ENCODE measurements at places on chromosomes 4 and X.

DNA sequence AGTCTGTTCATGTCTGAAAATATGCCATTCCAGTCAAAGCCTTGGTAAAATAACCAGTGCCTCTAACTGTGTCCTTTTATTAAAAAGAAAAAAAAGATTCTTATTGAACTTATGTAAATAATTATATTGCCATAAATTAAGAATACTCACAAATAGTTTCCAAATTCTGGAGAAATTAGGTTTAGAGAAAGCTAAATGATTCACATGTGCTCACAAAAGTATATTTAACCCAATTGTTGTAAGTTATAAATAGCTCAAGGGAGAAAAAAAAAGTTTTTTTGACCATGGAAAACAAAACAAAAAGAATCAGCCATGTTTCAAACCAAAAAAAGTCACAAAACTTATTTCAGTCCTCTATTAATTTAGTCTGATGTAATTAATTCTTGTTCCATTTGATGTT lies 25.3 kb upstream of the HERC6 start:
- no peak for DNase-seq

DNA sequence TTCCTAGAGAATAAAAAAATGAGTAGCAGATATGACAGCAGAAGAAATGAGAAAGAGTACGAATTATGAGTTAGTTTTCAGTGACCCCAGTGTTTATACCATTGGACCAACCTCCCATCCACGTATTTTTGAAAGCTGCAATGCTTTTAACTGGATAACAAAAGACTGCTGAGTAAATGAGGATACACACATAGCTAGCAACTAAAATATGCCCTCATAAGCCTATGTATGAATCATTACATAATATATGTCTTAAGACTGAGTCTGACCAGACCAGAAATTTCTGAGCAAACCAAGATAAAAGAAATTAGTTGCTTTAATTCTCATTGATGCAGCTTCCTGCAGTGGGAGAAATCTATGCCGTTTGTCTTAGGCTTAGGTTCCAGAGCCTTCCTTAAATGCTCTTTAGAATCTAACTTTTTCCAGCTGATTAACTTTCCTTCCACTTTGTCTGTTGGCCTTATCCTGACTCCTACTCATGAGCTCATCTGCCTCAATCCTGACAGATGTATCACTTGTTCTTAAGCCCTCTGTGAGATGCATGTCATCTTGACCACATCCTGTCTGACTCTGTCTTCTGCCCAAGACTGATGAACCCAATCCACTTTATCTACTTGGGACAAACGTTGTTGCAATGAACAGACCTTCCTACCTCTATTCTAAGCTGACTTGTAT lies 301.4 kb upstream of the AADAT start:
- no peak for DNase-seq

GRCh38 chr4:151750156-151750555 lies 10.7 kb downstream of the GATB start:
- no peak for DNase-seq

DNA sequence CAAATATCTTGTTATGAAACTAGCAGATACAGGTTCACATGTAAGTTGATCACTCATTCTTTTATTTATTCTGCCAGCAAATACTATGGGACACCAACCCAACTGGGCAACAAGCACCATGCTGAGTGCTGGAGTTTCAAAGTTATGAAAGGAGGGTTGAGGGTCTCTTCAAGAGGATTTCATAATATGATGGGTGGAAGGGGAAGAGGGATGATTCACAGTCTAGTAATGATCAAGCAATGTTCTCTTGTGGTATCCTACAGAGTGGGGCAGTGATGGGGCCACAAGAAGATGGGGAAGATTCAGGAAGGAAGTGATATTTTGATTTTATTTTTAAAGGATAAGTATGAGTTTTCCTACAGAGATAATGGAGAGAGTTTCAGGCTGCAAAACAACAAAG lies 46.2 kb upstream of the TXK start:
- DNase-seq, result no peak

DNA sequence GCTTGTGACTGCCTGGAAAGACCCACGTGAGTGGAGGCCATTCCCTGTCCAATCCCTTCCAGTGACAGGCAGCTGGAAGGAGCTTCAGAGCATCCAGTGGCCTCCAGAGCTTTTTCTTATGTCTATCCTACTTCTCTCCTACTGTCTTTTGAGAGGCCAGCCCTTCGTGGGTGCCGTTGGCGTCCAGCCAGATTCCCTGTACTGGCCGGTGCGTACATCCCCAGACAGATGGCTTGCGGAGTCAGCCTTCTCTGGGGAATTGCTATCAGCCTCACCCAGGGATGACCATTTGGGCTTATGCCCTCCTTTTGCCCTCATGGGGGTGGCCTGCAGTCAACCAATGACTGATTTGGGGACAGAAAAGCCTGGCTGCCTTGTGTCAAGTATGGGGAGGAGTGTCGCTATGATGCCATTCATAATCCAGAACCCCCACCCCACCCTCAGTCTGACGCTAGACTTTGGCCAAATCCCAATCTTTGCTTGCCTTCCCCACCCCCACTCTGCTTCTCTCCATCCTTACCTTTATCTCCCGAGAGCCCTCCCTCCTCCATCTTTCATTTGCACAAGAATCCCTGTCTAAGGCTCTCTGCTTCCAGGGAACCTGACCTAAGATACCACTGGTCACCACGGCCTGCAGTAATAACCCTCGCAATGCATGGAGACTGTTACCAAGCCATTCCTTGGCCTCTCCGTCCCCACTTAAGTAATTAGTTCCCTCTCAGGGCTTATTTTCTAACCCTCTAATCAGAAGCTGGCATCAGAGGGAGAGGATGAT lies 150.3 kb upstream of the BCOR start:
- DNase-seq, result no peak

DNA sequence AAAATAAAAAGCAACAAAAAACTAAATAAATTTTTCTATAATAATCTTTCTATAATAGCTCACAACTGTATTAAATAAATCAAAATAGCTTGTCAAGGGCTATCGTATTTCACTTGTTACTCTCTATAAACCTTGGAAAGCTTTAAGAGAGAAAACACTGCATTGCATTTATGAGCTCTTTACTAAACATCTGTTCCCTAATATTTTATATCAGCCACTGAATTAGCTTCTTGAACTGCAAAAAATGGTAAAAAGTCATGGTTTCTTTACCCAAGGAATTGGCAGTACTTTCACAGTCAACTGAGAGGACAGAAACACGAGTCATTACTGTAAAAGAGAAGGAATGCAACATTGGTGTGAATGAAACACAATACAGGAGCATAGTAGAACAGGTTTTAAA lies 671.2 kb downstream of the PCDH18 start:
- no peak for DNase-seq

GRCh38 chr4:89213382-89213701 lies 94.3 kb downstream of the GPRIN3 start:
- no peak for DNase-seq

DNA sequence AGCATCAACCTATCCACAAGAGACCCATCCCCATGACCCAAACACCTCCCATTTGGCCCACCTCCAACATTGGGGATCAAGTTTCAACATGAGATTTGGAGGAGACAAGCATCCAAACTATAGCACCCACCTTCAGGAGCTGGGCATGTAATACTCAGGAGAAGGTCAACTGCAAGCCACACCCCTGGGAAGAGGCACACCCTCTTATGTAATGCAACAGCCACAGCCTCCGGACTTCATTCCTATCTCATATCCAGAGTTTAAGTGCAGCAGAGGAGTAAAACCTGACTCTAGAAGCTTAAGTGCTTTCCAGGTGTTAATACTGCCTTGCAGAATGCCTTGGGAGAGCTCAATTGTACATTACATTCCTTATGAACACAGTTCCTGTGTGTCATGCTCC lies 197.4 kb downstream of the PTTG2 start:
- no peak for DNase-seq

DNA sequence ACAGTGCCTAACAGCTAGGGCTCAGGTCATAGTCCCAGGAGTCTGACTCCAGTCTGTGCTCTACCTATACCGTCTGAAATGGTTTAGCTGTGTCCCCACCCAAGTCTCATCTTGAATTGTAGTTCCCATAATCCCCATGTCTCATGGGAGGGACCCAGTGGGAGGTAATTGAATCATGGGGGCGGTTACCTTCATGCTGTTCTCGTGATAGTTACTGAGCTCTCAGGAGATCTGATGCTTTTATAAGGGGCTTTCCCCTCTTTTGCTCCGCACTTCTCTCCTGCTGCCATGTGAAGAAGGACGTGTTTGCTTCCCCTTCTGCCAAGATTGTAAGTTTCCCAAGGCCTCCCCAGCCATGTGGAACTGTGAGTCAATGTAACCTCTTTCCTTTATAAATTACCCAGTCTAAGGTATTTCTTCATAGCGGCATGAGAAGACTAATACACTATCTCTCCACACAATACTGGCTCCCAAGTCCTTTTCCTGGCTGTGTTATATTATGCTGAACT lies 110.8 kb downstream of the AFAP1 start:
- DNase-seq, result no peak

GRCh38 chr4:37431417-37431743 lies 186.8 kb downstream of the NWD2 start:
- DNase-seq, result no peak

- DNase-seq, result no peak
Measured at GRCh38 chr4:155877971-155878370, 11.9 kb upstream of the ASIC5 start.

GRCh38 chr4:155769090-155769489 lies 10.3 kb downstream of the GUCY1B1 start:
- DNase-seq, result no peak
